Caudate nucleus (tissue), 63 donors: ENCODE measurements at places on chromosomes 2 and 18.

DNA sequence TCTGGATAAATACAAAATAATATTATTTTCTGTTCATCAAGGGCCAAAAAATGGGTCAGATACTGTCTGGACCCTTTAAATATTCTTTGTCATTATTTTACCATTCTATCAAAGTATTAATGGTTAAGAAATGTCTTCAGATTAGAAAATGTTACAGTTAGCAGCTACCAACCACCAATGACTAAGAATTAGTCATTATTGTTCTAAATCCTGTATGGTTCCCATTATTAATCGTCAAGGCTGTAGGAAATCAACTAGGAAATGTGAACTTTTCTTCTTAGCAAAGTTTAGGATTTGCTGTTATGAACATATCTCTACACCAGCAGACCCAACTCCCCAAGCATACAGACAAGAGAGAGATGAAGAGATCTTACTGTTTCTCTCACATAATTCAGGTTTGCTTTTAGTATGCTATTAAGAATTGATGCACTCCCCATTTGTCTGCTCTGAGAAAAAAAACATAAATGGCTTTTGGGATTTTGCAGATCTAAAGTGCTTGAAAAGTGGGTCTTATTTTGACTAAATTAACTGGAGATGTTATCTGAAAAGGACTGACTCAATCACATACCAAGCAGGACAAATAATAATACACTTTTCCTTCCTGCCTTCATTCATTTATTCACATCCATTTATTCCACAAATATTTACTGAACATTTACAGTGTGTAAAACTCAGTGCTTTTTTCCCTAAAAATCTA, 147.7 kb downstream of the PPP1R1C start:
- DNase-seq, result no peak

GRCh38 chr2:231123362-231123898, 1.4 kb downstream of the HTR2B start:
- DNase-seq, result no peak

GRCh38 chr2:169107645-169108044, 38.3 kb downstream of the DHRS9 start:
- no peak for DNase-seq

DNA sequence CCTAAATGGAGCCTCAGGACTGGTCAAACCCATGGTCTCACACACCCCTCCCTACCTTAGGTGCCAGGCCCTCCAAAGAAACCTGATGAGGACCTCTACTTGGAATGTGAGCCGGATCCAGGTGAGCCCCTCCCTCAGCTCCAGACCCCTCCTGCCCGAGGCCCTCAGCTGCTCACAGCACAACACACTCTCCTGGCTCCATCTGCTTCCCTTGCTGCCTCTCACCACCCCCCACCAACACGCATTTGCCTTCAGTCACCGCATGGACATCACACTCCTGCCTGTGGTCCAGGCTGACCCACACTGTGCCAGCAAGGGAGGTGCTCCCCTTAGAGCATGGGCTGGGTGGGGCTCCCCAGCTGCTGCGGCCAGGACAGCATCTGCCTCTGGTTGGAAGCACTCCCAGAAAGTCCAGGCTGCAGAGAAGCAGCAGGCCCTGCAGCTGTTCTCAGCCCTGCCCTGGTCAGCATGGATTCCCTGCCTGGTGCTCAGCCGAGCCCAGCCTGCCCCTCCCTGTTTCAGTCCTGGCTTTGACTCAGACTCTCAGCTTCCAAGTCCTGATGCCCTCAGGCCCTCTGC, 15.1 kb downstream of the SH2D6 start:
- peak; percentile 74 for DNase-seq

DNA sequence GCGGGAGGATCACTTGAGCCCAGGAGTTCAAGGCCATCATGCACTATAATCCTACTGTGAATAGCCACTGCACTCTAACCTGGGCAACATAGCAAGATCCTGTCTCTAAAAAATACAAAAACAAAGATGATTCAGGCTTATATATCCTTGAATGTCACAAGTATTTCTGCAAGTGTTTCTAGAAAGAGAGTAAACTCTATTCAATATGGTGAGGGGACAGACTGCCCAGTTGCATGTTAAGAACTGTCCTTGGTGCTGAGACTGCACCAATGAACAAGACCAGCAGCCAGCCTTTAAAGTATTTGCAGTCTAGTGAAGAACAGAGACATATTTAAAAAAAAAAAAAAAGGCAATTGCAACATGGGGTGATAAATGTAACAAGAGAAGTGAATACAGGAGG, 16.4 kb downstream of the MAP3K19 start:
- no peak for DNase-seq

DNA sequence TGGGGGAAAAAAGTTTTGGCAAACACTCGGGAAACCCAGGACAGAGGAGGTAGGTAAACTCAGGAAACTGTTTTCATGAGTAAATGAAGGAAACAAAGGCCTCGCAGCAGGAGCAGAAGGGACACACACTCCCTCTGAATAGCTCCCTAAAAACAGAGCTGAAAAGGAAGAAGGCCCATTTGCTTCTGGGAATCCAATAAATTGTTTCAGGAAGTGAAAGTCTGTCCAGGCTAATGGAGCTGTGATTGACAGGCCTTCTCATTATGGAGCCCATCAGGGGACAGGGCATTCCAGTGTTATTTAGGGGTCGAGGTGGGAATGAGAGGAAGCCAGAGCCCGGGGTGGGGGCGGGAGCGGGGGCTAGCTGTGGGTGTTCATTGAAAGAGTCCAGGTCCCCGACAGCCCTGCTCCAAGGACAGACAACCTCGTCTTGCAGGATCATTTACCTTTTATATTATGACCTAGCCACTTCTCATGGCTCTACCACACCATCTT, 81.2 kb downstream of the GBX2 start:
- no peak for DNase-seq
